ENCODE measurements at places on chromosomes 2 and 18.
A peak's percentile ranks its signal among the peaks of the same experiment; 100 is the strongest.

GRCh38 chr18:11908182-11909060 lies at the start of gene MPPE1:
MPPE1 (minus strand) TSS chr18:11908317; CDS start chr18:11897264, 11,053 bp downstream.
- DNase-seq = peak; percentile 77

GRCh38 chr2:127614731-127615130 lies 31.2 kb upstream of the GPR17 start:
- peak; percentile 10 for DNase-seq

DNA sequence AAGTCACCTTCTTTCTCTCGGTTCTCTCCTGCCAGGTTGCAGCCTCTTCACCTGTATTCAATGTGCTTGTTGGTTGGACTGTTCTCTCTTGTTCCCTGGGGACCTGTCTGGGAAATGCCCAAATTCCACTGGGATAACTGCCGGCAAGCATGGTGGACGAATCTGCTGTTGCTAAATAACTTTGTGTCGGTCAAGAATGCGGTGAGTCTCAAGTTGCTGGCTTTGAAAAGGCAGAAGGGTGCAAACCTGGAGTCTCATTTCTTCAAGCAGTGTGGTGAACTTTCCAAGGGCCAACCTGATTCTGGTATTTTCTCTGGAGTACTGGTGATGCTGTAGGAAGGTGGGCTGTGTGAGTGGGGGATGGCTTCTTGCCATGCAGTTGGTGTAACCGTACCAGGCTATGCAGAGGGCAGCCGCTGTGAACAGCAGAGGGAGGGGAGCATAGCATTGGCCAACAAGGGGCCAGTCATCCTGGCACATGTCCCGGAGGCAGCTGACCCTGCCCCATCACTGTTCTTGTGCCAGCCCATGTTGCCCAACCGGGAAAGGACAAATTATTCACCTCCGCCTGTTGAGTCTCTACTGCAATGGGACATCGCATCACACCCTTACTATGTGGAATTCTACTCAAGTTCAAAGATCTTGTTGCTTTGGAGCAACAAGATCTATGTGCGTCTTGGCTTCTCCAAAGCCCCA lies 88.1 kb upstream of the SEC11C start:
- no peak for DNase-seq

DNA sequence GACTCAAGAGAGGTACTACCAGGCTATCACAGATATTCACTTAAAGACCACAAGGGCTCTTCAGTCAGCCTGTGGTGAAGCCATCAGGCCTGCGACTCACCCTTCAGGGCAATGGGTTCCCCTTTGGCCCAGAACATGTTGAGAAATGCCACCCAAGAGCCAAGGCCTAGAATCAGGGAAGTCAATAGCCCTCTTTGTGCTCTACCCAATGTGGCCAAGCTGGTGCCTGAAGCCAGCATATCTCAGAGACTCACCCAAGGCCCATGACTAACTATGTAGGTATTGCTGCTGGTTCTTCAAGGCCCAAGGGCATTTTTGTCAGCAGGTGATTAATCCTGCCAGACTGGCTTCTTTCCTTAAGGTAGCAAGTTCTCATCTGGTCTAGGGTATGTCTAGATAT lies 338.9 kb upstream of the SETBP1 start:
- DNase-seq = peak; percentile 4

DNA sequence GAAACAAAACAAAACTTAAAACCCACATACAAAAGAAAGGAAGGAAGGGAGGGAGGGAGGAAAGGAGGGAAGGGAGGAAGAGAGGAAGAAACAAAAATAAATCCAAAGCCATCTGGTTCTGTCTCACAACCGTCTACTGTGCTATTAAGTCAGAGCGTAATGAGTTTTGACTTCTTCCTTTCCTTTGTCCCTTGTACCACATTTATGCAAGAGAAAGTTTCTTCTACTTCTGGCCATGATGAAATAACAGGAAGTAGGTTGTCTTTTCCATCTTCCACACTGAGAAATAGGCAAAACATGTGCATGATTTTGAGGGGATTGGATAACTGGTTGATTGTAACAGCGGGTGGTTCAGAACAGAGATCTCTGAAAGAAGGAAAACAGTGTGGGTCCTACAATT lies 121.4 kb downstream of the CTAGE1 start:
- DNase-seq = no peak

DNA sequence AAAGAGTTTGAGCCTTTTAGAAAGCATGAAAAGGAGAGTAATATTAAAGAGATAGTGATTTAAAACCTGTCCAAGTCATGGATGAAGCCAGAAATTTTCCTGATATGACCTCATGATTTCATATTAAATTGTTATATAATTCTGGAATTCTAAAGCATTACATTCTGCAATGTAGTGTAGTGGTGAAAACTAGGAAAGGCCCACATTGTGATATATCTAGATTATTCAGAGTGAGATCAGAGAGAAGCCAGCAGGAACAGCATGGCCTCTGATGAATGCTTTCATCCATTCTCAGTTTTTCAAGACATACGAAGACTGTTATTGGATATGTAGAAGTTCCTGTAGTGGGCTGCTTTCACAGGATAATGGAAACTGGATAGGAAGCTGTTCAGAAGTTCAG lies 98.8 kb downstream of the LCLAT1 start:
- no peak for DNase-seq

DNA sequence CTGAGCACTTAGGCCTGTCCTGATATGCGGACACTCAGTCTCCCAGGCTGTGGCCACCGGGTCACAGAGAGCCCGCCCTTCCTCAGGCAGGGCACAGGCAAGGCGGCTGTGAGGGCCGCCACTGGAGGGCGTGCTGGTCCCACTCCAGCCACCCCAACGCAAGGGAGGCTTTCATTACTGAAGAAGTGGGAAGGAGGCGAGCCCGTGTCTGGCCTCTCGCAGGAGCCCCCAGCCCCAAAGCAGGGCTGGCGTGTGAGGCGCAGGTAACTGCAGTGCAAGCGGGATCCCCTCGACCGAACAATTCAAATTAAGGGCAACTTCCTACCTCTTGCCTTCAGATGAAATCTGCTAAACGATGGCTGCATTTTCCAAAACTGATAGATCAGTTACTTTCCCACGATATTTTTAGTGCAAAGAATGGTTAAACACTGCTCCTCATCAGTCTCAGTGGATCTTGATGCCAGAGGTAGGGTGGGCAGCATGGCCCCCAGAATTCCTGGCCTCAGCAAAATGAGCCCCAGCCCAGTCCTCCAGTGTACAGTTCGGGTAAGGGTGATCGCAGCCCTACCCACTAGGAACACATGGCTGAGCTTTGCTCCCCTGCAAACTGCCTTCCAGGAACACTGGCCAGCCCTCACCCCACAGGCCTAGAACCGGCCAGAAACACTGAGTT lies 97.2 kb downstream of the SEPTIN10 start:
- DNase-seq = no peak

DNA sequence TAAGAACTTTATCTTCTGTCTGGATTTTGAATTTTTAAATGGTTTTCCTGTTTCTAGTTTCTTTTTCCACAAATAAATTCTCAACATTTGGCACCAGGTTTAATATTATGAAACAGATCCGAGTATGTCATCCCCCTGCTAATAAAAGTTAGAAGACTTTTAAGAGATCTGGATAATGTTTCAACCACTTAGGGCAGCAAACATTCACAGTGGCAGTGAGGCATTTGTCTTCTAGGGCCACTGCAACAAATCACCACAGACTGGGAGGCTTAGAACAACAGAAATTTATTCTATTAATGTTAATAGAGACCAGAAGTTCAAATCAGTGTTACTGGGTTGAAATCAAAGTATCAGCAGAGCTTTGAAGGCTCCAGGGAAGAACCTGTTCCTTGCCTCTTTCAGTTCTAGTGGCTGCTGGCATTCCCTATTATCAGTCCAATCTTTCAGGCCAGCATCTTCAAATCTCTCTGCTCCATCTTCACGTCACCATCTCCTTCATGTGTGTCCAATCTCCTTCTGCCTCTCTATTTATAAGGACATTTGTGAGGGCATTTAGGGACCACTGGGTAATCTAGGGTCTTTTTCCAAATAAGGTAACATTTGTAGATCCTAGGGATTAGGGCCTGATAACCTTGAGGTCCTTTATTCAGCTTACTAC lies 23.4 kb downstream of the ACSL3 start:
- DNase-seq = no peak

DNA sequence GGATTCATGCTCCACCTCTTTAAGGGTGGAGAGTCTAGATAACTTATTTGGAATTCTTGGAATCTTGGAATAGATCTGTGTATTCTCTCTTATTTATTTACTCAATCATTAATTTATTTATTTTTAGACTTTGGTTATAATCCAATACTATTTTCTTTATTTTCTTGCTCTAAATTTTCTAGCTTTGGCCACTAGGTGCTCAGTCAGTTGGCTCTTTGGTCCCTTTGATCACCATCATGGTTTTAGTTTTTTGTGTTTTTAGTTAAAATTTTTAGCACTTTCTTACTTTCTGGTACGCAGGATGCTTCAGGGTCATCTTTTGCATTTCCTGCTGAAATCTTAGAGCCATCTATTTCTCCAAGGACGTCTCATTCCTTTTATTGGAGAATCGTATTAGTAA lies 5.2 kb upstream of the PLEK start:
- no peak for DNase-seq

DNA sequence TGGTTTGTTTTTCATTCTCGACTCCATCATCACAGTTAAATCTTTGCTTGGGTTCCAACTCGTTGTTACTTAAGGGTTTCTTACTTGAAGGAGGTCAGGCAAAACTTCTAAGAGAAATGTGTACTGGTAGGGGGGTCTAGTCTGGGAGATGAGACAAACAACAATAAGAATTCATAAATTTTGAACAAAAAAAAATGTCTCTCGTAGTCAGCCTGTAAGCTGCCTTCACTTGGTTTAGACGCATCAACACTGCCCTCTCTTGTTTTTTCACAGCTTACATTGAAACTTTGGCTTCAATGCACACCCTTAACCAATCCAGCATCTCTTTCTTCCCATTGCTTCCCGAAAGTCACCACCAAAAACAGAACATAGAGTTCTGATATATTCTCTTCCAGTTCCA lies 576.4 kb upstream of the PIK3C3 start:
- peak; percentile 45 for DNase-seq

GRCh38 chr2:206361407-206362045 lies 81.8 kb upstream of the ADAM23 start:
- DNase-seq = no peak

- DNase-seq = peak; percentile 37
Observed at GRCh38 chr2:160474891-160475787, 18.5 kb downstream of the RBMS1 start.

DNA sequence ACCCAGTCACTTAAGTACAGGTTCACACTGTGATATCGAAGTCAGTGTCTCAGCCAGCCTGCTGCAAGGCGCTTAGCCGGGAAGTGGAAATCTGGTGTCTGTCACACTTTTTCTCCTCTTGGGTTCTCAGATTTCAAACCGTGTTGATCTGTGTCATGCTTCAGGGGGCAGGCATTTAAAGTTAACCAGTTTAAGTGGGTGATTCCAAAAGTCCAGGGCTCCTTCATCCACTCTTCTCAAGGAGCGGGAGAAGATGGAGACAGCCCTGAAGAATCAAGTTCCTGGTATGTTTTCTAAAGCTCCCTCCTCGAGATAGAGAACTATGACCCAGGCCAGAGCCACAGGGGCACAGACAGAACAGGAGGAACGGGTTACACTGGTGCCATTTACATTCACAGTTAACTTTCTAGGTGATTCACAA lies 331.7 kb downstream of the GBX2 start:
- no peak for DNase-seq

DNA sequence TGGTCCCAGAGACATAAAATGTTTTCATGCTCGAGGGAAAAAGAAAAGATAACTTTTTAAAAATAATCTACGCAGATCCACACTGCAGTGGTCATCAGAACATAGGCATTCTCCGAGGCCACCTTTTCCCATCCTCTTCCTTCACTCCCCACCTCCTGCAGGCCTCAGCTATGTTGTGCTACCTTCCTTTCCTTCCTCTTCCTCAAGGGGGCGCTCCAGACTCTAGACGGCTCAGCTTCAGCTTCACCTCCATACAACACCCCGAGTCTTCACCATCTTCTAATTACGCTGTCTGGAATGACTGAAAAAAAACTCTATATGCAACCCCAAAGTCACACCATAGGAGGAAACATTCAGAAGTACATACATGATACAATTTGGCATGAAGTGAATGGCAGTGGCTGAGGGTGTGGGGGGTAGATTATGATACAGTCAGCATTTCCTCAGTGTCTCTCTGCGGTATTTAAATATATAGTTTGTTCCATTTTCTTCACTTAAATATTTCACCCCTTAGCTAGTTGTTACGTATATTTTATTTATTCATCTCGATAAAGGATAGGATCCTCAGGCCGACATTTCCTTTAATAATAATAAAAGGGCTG lies 583.6 kb downstream of the IRS1 start:
- DNase-seq = peak; percentile 12

GRCh38 chr18:64436111-64436510 lies 287.2 kb upstream of the LINC00305 start:
- DNase-seq = no peak

Measured in astrocyte (in vitro differentiated cells and primary cell).